T-helper 2 cell (primary cell): ENCODE measurements at places on chromosomes 7 and 10.
A peak's percentile ranks its signal among the peaks of the same experiment; 100 is the strongest.

DNA sequence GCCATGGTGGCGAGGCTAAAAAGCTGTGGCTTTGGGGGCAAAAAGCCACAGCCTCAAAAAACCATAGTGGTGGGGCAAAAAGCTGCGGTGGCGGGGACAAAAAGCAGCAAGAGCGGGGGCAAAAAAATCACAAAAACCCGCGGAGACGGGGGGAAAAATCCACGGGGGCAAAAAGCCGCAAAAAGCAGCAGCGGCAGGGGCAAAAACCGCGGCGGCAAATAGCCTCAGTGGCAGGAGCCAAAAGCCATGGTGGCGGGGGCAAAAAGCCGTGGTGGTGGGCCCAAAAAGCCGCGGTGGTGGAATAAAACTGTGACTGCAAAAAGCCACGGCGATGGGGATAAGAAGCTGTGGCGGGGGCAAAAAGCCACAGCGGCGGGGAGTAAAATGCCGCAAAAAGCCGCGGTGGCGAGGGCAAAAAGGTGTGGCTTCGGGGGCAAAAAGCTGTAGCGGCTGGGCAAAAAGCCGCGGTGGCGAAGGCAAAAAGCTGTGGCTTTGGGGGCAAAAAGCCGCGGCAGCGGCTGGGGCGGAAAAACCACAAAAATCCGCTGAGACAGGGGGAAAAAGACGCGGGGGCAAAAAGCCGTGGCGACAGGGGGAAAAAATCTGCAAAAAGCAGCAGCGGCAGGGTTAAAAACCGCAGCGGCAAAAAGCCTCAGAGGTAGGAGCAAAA lies 526.6 kb downstream of the ZNF33B start:
- DNase-seq: no peak

DNA sequence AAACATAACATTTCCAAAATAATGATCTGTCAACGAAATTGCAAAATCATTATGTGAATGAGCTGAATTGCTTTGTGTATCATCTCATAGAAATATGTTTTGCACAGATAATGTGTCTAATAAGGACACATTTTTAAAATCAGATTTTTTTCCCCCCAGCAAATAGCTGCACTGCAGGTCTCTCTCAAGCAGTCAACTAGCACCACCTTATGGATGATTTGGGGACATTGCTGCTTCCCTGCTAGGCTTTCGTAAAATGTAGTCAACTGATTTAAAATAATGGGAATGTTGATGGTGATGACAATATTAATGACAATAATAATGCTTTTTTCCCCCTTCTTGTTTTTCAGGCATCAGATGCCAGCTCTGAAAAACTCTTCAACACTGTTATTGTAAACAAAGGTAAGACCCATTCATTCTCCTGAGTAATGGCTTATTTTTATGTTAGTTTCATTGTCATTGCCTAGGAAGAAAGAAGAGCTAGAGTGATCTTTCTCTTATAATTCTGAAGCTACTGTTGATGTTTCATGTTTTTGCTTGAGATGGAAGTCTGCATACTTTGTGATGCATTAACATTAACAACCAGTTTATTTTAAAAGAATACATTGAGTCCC lies 433.6 kb upstream of the GALNT17 start:
- DNase-seq: no peak

DNA sequence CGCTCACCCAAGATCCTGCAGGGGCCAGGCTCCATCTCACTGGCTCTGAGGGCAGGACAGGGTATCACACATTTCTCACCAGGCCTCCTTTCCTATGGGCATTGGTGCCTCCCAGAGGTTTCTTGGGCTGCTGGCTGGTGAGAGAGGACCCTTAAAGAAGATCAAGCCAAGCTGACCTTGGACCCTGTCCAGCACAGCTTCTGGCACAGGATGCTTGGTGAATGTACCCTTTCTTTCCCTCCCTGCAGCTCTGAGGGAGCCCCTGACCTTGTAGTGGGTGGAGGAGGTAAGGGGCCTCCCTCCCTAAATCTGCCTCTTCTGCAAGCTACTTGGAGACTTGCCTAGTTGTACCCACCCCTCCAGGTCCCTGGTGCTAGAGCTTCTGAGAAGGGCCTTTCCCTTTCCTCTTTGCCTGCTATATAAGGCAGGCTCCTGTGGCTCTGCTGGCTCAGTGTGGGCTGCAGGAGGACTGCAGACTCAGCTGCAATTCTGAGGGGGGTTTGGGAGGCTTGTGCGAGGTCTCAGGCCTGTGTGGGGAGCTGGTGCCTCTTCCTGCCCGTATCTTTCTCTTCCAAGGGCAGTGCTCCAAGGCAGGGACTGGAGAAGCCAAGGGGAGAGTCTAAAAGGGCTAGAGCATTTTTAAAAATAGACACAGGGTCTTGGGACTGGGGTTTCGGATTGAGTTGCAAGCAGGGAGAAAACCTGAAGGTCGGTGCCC lies 11.7 kb upstream of the TRIM8 start:
- no peak for DNase-seq

GRCh38 chr7:110375068-110375467 lies 715.9 kb upstream of the LRRN3 start:
- DNase-seq: no peak

GRCh38 chr10:120451968-120452367 lies 5.1 kb upstream of the PLPP4 start:
- no peak for DNase-seq

- DNase-seq: no peak
Measured at GRCh38 chr7:74343281-74344131, 54.3 kb downstream of the CLIP2 start.

- no peak for DNase-seq
Measured at GRCh38 chr10:77485847-77486246, 151.8 kb downstream of the KCNMA1 start.

DNA sequence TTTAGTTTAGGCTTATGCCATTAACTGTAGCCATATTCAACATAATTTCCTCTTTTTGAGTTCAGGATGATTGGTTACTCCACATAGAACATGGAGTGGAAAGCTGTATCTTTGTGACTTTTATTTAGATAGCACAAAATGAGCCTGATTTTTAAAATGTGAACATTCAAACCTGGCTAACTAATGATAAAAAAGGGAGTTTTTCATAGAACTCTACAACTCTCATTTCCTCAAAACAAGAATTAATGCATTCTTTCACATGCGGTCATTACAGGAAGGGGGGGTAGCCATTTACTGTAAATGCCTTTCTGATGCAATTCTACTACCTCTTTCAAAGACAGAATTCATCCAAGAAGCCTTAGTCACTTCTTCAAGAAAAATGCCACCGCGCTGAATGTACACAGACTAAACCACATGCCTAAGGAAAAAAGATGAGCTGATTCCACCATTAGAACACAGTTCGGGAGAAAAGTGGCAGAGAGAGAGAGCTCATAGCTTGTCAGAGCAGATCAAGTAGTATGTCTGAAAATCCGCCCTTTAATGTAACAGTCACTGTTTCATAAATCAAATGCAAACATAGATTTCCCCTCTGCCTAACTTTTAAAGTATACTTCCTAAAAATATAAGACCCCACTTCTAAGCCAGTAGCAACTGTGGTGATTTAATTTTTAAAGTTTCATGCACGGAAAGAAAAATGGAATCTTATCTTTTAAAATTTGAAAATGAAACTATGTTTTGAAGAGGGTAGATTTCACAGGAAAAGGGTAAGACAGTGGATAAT lies 226.4 kb upstream of the KLF14 start:
- DNase-seq: peak; percentile 85

GRCh38 chr7:46741938-46742540 lies 821.0 kb upstream of the IGFBP3 start:
- DNase-seq: no peak

GRCh38 chr10:28676326-28676967 lies 874 bp upstream of the BAMBI start:
- DNase-seq: no peak

- no peak for DNase-seq
Measured at GRCh38 chr10:33005322-33006301, 47.6 kb upstream of the ITGB1 start.

DNA sequence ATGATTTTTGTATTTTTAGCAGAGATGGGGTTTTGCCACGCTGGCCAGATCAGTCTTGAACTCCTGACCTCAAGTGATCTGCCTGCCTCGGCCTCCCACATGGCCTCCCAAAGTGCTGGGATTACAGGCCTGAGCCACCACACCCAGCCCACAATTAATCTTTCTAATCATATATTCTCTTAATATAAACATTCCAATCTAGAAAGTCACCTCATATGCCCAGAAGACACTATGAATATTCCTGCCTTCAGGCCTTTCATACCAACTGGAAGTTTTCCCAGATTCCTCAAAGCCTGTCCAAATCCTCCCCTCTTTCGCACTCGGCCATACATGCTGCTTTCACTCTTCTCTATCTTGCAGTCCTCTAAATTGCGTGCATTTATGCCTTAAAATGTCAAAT lies 32.6 kb downstream of the PDZD8 start:
- no peak for DNase-seq

DNA sequence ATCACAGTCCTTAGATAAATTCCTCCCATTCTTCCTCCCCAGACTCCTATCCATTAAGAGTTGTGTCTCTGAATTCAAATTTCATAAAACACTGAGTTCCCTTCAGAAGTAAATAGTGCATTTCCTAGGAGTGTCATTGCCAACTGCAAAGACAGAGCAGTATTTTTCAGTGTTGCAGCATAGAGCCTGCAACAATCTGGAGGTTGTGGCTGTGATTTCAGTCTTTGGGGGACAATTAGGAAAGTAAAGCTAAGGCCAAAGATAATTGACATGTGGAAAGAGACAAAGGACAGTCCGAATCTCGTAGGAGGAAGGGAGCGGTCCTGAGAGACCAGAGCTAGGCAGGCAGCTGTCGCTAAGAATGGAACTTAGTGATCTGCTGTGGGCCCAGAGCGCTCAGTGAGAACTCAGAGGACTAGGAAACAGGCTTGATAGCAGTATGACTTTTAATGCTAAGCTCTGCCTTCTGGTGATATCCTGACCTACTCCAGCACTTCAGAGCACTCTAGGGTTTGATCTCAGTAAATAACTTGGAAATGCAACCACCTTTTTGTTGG lies 46.2 kb downstream of the PRPF18 start:
- no peak for DNase-seq

DNA sequence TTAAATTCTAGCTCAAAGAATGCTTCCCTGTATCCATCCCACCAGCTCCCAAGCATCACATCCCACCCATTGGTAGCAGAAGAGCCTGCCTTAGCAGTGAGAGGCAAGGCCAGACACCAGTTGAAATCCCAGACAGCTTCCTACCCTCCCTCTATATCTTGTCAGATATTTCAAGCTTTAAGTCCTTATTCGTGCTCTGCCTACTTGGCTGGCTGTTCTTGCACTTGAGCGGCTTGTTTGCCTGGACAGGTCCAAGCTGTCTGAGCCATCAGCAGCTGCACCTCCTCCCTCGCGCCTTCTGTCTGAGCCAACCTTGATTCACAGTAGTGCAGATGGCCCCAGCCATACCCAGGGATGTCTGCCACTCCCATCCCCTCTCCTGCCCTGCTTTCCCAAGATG lies 16.4 kb downstream of the LRRC4 start:
- no peak for DNase-seq

- no peak for DNase-seq
Measured at GRCh38 chr7:75711076-75711475, 27.7 kb downstream of the HIP1 start.

DNA sequence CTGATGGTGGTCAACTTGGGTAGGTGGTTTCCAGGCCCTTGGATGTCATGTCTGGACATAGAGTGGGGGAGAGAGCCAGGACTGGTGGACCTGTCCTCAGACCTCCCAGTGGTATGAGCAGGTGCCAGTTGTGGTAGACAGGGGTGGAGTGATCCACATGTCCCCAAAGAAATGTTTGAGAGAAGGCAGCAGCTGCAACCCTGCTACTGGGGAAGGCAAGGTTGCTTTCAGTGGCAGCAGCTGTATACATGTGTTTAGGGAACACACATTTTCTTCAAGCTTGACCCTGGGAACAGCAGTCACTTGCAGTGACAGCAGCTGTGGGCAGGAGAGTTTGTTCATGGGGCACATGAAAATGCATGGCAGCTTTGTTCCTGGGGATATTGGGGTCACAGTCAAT lies 882.6 kb upstream of the C7orf33 start:
- no peak for DNase-seq

DNA sequence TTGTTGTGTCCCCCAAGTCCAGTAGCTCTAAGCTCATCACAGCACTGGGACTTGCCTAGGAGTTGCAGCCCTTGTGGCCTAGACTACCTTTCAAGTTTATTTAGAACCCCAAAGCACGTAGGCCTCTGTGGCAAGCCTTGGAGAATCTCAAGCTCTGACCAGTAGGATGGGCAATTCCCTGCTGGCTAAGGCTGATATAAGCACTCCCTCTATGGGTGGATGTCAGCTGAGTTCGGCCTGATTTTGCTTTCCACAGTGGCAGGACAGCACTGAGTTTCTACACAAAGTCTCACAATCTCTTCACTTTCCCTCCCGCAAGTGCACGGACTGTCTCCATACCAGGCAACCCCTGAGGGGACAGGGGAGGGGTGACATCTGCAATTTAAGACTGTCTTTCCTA lies 886.4 kb upstream of the LRRN3 start:
- no peak for DNase-seq

GRCh38 chr7:80533287-80533686 lies 21.4 kb upstream of the GNAT3 start:
- no peak for DNase-seq

- DNase-seq: no peak
Measured at GRCh38 chr10:71504570-71504969, 107.8 kb downstream of the CDH23 start.

- no peak for DNase-seq
Measured at GRCh38 chr7:22879709-22880306, 57.2 kb upstream of the TOMM7 start.

- no peak for DNase-seq
Measured at GRCh38 chr10:123655751-123656150, 10.4 kb upstream of the GPR26 start.

- no peak for DNase-seq
Measured at GRCh38 chr7:158499082-158499455, 88.6 kb downstream of the PTPRN2 start.

DNA sequence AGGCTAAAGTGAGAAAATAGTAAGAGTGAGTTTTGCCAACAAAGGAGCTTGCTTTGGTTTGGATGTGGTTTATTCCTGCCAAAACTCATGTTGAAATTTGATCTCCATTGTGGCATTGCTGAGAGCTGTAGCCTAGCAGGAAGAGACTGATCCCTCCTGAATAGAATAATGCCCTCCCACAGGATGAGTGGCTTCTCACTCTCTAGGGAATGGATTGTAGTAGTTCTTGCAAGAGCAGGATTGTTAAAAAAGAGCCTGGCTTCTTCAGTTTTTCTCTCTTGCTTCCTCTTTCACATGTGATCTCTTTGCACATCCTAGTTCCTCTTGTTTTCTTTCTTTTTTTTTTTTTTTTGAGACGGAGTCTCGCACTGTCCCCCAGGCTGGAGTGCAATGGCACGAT lies 34.4 kb downstream of the ASAH2 start:
- no peak for DNase-seq

DNA sequence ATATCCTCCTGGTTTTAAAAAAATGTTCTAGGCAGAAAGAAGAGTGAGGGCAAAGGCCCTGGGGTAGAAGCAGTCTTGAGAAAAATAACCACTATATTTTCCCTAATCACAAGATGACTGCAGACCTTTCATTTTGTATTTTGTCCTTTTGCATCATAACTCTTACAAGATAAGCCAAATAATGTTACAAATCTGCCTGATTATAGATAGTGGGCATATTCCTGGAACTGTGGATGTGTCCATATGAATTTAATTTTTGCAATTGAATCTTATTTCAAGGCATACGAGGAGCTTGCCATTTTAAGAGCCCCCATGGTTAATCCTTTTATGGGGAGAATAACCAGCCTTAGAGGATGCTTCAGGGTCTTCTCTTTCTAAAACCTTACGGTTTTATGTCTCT lies 102.7 kb downstream of the ADRA2A start:
- no peak for DNase-seq
